Hepatocyte (in vitro differentiated cells): ENCODE measurements at places on chromosomes 1 and 21. TPM values are rescaled to one million over a fixed set of nuclear protein-coding genes. Genes with fewer than 3 reads are reported as not detected.

- DNase-seq = peak; percentile 74
Observed at GRCh38 chr1:27979151-27979858, 19.5 kb downstream of the XKR8 start.

The LY9 gene
- not detected in 2 replicates for polyA plus RNA-seq

GRCh38 chr1:2557482-2558400 lies 1.6 kb downstream of the TNFRSF14 start:
- no peak for DNase-seq

DNA sequence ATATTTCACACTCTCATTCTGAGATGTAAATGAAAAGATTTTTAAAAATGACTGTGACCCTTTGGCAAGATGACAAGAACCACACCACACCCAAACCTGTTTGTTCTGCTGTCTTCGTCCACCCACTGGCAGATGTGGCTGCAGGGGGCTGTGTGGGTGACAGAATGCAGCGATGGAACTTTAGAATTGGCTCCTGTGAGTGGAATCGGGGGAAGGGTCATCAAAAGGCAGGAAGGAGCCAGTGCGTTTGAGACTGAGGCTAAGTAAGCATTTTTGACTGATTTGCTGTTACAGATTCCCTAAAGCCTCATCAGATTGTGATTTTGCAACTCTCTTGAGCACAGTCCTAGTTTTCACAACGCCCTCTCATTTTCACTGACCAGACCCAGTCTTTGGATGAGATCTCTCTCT lies 111.2 kb upstream of the ADGRL2 start:
- DNase-seq = no peak

The GBP7 gene
- polyA plus RNA-seq = 0.06 and 0.27 TPM in 2 replicates

The FALEC gene
- polyA plus RNA-seq = 0.39 TPM in 1 of 2 replicates, not detected in the other

- DNase-seq = no peak
Observed at GRCh38 chr1:10728595-10729410, 67.6 kb downstream of the CASZ1 start.

The PCSK9 gene
- polyA plus RNA-seq = 23.5 and 31.4 TPM in 2 replicates
